T1000 (cell line): ENCODE measurements at places on chromosomes 12 and 14.

GRCh38 chr12:127823801-127824200 lies 443.2 kb upstream of the TMEM132C start:
- no peak for DNase-seq

GRCh38 chr14:54643696-54644176 lies 76.8 kb downstream of the SAMD4A start:
- no peak for DNase-seq

DNA sequence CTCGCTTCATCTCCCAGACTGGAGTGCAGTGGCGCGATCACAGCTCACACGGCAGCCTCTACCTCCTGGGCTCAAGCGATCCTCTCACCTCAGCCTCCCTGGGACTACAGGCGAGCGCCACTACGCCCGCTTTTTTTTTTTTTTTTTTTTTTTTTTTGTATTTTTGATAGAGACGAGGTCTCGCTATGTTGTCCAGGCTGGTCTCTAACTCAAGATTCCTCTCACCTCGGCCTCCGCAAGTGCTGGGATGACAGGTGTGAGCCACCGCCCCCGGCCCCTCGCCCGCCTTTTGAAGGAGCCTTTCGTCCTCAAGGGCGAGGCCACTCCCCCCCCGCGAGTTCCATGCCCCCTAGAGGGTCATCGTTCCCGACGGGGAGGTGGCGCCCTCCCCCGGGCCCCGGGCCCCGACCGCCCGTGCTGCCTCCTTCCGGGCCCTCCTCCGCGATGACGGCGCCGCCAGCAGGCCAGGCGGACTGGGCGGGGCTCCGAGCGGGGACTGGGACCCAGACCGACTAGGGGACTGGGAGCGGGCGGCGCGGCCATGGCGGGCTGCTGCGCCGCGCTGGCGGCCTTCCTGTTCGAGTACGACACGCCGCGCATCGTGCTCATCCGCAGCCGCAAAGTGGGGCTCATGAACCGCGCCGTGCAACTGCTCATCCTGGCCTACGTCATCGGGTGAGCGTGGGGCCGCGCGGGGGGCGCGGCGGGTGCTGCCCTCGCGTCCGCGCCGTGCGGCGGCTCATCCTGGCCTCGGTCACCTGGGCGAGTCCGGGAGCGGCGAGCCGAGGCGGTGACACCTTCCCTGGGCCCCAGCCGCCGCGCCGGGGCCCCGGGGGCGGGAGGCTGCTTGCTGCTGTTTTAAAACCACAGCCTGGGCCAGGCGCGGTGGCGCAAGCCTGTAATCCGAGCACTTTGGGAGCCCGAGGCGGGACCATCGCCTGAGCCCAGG lies at the start of gene P2RX4:
Gene P2RX4, plus strand, starts transcription at position 506 of the 949 bp plus-strand sequence. Its CDS starts 36 bp downstream, at position 542.
- peak; percentile 75 for DNase-seq

DNA sequence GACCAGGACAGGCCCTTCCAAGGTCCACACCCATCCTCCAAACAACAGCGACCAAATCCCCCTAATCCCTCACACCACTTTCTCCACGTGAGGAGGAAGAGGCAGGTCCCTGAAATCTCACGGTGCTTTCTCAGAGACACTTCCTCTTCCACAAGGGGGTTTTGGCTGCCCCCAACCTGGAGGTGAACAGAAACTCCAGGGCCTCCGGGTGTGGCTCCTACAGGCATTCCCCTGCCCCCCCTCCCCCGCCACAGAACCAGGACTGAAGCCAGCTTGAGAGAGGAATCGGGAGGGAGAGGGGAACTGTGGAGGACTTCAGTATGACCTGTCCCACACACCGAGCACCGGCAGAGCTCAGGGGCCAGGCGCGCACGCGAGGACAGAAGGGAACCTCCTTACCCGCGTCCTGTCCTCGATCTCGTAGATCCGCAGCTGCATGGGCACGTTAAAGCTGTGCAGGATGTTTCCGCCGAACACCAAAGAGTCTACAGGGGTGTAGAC lies 60.2 kb downstream of the KDM2B start:
- no peak for DNase-seq

DNA sequence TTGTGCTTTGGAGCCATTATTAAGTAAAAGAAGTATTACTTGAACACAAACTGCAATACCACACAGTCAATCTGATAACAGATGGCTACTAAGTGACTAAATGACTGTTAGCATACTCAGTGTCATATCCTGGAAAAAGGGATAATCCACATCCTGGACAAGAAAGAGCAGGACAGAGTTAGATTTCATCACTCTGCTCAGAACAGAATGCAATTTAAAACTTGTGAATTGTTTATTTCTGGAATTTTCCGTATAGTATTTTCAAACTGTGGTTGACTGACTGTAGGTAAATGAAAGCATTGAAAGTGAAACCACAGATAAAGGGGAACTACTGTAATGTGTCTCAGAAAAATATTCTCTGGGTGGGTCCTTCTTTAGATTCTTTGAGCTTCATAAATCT lies 458.8 kb downstream of the TMEM117 start:
- DNase-seq = no peak

GRCh38 chr12:109467978-109468676 lies 9.0 kb downstream of the KCTD10 start:
- no peak for DNase-seq

DNA sequence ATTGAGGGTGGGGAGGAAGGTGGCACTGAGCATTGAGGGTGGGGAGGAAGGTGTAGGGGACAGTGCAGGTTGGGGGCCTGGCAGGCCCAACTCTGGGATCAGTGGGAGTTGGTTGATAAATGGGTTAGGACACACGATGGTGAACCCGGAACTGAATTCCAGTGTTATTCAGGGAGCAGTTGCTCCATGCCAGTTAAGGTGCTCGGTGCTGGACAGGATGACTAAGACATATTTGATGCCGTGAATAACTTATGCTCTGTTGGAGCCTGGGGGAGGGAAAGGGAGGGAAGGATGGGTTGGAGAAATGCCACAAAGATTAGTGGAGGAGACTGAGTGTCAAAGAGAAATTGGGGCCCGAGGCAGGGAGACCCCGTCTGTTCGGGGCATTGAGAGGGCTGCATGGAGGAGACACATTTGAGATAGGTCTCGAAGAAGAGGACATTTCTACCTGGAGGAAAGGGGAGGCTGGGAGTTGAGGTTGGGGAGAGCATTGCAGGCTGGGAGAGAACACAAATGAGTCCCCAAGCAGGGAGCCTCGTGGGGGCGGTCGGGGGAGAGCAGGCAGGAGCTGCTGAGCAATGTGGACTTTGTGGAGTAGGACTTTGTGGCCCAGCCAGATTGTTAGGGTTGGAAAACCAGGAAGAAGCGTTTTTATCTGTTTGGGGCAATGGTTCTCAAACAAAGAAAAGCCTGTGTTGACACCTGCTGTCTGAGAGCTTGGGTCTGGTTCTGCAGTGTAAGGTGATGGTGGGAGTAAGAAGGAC lies 65.3 kb downstream of the IQSEC3 start:
- no peak for DNase-seq

GRCh38 chr12:120231316-120232011 lies 30.6 kb upstream of the RPLP0 start:
- DNase-seq = peak; percentile 80

- DNase-seq = no peak
Measured at GRCh38 chr12:80846952-80847351, 90.8 kb downstream of the LIN7A start.

DNA sequence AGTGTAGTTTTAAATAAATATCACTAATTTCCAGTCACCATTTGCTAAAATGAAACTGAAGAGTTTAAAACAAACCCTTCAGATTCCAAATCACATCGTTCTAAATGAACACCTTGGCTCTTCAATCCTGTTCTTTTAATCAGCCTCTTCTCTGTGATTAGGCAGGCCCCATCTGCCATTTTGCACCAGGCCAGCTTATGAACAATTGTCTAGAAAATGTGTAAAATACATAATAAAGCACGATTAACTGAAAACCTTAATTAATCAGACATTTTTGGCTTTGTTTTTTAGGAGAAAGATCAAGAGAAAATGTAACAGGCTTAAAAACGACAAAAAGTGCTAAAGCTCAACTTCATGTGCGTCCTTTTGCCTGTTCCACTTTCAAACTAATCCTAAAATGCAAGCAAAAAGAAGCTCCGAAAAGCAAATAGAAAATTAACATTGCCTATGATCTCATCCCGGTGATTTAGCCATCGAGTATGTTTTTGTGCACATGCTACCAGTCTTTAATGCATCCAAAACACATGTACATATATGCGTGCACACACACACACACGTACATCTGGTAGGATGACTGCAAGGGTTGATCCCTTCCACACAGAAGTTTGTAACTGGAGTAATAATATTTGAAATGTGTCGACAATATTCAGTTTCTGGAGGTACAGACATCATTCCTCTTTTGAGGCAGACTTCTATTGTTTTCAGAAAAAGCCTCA lies 288.6 kb downstream of the FOXN3 start:
- DNase-seq = no peak

- DNase-seq = no peak
Measured at GRCh38 chr14:97432586-97432985, 635.4 kb downstream of the VRK1 start.

GRCh38 chr12:27337376-27337775 lies 4.7 kb downstream of the BMAL2 start:
- no peak for DNase-seq

GRCh38 chr12:61848893-61849292 lies 411.3 kb upstream of the USP15 start:
- no peak for DNase-seq

GRCh38 chr12:16135323-16135722 lies 142.2 kb downstream of the SLC15A5 start:
- DNase-seq = no peak

- no peak for DNase-seq
Measured at GRCh38 chr12:104741077-104741476, 217.0 kb downstream of the SLC41A2 start.

- DNase-seq = no peak
Measured at GRCh38 chr12:49582850-49583249, 14.9 kb upstream of the MCRS1 start.

GRCh38 chr12:58463051-58463450 lies 457.3 kb downstream of the LRIG3 start:
- no peak for DNase-seq

- DNase-seq = no peak
Measured at GRCh38 chr14:29235991-29236390, 469.4 kb downstream of the FOXG1 start.

DNA sequence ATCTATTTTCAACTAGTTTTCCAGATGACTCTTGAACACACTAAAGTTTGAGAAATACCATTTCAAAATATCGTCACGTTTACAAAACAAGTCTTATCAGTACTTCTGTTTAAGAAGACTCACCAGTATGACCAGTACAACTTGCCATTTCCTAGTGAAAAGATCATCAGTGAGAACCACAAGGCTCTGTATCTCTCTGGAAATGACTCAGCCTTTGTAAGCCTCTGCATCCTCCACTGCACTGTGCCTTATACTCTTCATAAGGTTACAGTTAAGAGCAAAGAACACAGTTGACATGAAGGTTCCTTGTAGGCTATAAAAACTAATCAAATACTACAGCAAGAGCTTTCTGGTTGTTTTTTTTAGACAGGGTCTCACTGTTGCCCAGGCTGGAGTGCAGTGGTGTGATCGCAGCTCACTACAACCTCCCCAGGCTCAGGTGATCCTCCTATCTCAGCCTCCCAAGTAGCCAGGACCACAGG lies 5.7 kb upstream of the VTI1B start:
- DNase-seq = no peak

GRCh38 chr12:19530637-19531023 lies 91.3 kb downstream of the AEBP2 start:
- DNase-seq = no peak

GRCh38 chr14:91245029-91245428 lies 525 bp upstream of the GPR68 start:
- no peak for DNase-seq

DNA sequence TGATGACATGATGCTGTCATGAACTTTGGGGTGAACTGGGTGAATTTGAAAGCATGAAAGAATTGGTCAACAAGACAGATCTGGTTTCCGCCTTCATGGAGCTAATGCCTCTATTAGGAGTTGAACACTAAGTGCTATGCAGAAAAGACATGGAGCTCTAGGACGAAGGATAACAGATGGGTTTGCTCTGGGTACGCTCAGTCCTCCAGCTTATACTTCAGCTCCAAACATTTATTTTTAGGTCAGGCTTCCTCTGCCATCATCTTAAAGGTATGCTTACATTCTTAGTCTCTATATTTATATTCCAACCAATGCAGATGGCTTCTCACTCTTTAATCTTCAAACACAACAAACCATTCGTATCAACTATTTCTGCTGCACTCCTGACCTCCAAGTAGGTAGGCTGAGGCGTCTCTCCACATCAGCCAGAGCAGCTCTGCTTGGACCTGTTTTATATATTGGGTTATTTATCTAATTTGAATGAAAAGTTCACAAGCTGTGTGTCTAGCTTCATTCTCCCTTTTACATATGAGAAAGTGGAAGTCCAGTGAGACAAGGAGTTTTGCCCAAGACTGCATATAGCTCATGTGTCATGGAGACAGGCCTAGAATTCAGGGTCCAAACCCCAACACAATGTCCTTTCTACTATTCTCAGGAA lies 226.3 kb downstream of the SPTSSA start:
- DNase-seq = no peak

- DNase-seq = no peak
Measured at GRCh38 chr12:52382854-52383253, 2.6 kb downstream of the KRT84 start.

DNA sequence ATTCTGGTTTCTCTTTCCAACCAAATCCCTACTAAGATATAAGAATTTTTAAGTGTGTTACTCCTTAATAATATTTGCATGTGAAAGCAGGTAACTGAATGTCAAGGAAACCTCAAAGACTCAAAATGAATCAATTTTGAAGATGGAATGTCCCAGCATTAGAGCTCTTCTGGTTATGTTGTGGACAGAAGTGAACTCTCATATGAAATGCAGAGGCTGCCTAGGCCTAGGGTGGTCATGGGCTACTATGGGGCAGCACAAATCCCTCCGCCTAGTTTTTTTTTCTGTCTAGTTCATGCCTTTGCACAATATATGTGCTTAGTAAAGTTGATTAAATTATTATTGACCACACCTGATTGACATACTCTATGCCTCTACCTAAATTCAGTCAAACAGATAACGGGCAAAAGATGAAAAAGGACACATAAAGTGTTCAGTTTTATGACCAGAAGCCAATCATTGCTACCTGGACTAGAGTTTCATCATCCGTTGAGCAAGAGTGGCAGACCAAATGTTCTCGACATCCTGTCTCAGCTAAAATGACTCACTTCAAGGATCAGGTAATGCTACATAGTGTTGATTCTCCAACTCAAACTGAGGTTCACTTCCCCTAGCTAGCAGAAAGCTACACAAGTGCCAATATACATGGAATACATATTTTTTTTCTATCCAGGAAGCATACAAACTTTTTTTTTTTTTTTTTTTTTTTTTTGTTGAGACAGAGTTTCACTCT lies 1211.4 kb downstream of the VRK1 start:
- no peak for DNase-seq

- no peak for DNase-seq
Measured at GRCh38 chr12:21819236-21819635, 44.7 kb upstream of the KCNJ8 start.

DNA sequence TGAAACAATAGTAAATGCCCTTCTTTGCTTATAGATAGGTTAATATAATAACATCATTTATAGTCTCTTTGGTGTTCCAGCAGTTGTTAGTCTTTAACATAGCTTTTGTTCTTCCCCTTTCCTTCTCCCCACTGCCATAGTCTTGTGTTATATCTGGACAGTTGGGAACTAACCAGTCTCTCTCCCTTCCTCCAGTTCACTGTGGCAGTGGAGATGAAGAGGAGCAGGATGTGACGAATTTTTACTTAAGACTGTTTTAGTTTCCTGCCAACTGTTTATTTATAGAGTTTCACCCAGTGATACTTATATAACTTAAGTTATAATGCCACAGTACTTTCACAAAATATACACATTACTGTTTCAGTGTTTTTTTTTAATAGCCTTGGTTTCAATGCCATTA lies 277.4 kb downstream of the PDZRN4 start:
- DNase-seq = no peak

GRCh38 chr14:104975481-104976197 lies 2.5 kb downstream of the AHNAK2 start:
- DNase-seq = no peak

GRCh38 chr14:71590131-71590530 lies 342.1 kb upstream of the RGS6 start:
- DNase-seq = no peak
